ENCODE measurements at places on chromosomes 7 and 10.

- DNase-seq, result no peak
These were observed 188.3 kb downstream of the DGKB start for GRCh38 chr7:14714161-14714728.

GRCh38 chr10:80185578-80186299, 19.6 kb downstream of the ANXA11 start:
- DNase-seq, result no peak

DNA sequence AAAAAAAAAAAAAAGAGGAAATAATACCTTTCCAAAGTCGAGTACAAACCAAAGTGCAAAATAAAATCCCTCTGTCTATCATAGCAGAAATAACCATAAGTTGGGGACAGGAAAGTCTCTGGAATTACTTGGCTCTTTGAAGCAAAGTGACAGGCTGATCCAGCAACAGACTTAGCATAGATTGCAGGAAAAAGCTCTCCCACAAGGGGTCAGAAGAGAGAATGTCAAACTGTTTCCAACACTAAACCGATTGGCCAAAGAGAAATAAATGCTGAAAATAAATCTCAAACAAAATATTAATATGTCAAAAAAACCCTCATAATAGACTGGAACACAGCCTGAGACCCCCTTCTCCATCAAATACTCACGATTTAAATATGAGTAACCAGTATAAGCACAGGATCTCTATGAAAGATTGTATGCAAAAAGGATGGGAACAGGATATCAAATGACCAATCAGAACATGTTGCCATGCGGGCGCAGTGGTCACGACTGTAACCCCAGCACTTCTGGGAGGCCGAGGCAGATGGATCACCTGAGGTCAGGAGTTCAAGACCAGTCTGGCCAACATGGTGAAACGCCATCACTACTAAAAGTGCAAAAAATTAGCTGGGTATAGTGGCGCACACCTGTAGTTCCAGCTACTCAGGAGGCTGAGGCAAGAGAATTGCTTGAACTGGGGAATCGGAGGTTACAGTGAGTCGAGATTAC, 1000.7 kb upstream of the LRRN3 start:
- peak; percentile 1 for DNase-seq

DNA sequence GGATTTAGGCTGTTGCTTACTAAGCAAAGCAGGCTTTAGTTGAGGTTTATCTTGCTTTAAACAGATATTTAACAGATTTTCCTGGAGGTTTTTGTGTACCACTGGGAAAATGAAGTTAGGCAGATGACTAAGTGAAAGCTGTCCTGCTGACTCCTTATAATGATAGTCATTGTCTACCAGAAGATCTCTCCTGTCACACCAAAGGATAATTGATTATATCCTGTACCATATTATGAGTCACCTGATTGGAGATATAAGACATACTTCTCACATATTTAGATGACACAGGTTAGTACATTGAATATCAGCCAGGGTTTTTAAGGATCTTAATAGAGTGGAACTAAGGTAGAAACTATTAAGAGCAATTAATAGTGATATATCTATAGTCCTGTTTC, 68.4 kb downstream of the PTEN start:
- DNase-seq, result no peak

- DNase-seq, result no peak
These were observed 6.7 kb downstream of the TLL2 start for GRCh38 chr10:96507044-96507443.

- no peak for DNase-seq
These were observed 559.5 kb upstream of the C7orf33 start for GRCh38 chr7:148031019-148031418.

DNA sequence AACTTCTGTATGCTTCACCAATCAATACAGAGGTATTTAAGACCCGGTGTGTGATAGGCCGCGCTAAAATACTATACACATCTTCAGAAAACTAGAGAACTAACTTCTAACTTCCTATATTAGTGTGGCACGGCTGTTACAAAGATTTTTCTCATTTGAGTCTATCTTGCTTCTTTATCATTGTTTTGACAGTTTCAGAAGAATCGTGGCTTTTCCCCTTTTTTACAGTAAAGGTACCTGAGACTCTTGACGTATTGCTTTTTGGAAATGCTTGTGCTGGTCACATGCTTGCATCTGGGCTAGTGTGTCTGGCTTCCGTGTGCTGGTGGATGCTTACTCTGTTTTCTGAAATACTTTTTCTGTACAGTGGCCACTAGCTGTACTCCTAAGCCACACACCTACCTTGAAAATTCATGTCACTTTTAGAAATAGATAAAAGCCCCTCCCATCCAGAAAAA, 12.7 kb downstream of the IKZF1 start:
- no peak for DNase-seq

DNA sequence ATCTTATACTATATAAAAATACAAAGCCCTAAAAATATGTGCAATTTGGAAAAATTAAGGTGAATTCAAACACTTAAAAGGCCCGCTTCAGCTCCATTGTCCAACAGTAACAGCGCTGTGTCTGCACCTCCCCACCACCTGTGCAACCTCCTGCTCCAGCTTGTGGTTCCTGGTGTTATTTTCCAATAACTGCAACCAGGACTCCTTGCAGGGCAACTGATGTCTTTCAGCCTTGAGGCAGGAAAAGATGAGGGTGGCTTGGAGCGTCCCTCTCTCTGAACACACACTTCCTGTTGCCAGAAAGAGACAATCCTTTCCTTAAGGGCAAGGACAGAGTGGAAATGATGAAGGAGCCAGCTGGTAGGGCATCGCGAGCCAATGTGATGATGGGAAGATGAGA, 336.0 kb downstream of the GLRX3 start:
- DNase-seq, result no peak

- no peak for DNase-seq
These were observed 11.8 kb downstream of the FOXP2 start for GRCh38 chr7:114426382-114426781.

DNA sequence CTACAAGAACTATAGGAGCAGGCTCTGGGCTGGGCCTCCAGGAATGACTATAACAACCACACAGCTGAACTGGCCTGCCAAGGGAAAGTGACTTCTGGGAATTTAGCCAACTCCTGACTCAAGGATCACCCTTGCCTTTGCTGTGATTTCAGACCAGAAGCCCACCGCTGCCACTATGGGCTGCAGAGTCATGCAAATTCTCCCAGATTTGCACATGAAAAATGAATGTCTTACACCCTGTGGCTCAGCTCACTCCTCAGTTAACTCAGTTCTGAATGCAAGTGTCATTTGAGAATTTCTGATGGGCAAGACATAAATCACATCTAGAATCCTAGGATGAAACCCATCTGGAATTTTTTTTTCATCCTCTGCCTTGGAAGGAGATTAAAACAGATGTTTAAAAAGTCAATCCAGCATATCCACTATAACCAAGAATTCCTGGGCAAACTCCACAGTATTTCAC, 186.5 kb upstream of the BET1 start:
- DNase-seq, result peak; percentile 96

GRCh38 chr10:101781655-101781983, 1.6 kb downstream of the NPM3 start:
- DNase-seq, result no peak

DNA sequence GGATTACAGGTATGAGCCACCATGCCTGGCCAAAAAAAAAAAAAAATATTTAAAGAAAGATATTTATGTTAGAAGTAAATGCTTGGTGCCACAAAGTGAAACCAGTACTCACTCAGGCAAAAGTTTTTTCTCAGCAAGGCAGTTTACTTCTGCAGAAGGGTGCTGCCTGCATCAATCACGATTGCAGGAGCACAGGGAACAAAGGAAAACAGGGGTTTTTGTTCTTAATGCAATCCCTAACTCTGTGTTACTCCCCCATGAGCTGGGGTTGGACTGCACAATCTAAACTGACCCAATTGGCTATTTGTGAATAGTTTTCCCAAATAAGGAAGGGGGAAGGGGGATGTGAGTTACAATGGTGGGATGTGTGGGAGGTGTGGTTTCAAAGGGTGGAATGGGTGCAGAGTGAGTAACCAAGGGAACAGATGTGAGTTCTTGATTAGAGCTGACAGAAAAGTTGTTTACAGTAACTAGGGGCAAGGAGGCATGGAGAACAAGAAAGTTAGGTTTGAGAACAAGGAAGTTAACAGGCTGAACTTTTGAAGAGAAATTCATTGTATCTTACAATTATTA, 255.4 kb downstream of the TYW1 start:
- no peak for DNase-seq

DNA sequence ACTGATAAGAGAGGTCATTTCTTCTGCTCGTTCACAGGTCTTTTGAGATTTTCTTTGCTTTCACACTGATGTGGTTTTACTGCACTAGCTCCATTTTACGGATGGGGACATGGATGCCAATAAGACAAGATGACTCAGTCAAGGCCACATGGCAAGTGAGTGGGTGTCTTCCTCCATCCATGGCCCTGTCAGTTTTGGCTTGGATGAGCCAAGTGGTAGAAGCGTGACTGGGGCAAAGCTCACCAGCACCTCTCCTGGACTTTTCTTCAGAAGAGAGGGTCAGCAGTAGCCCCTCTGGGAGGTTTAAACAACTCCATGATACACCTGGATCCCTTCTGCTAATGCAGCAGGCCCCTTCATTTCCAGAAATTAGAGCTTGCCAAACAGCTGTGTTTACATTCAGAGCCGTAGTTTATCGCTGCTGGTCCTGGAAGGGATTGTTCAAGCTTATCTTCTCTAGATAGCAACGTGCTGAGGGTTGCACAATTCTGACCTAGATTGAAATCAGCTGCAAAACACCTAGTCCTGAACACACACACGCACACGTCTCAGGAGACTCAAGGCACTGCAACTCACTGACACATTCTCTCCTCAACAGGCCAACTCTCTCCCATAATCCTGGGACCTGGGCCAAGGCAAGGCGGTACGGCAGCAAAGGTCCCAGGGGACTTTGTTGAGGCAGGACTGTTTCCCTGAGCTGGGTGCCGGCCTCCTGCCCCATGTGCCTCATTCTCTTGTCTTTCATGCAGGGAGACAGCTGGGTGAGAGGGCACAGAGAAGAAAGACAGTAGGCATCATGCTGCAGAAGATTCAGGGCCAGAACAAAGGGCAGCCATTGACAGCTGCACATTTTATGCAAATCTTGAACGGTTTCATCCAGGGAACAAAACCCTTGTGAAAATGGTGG, 14.2 kb upstream of the PDCD4 start:
- no peak for DNase-seq

DNA sequence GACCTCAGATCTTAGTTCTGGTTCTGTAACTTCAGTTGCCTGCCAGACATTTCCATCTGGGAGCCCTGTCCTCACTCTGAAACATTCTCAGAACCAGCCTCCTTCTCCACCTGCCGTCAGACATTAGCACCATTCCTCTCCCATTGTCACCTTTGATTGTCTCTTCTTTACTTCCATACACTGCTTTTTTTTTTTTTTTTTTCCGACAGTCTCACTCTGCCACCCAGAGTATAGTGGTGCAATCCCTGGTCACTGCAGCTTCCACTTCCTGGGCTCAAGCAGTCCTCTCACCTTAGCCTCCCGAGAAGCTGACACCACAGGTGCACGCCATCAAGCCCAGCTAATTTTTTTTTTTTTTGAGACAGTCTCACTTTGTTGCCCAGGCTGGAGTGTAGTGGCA, 21.1 kb upstream of the HIPK2 start:
- DNase-seq, result no peak

DNA sequence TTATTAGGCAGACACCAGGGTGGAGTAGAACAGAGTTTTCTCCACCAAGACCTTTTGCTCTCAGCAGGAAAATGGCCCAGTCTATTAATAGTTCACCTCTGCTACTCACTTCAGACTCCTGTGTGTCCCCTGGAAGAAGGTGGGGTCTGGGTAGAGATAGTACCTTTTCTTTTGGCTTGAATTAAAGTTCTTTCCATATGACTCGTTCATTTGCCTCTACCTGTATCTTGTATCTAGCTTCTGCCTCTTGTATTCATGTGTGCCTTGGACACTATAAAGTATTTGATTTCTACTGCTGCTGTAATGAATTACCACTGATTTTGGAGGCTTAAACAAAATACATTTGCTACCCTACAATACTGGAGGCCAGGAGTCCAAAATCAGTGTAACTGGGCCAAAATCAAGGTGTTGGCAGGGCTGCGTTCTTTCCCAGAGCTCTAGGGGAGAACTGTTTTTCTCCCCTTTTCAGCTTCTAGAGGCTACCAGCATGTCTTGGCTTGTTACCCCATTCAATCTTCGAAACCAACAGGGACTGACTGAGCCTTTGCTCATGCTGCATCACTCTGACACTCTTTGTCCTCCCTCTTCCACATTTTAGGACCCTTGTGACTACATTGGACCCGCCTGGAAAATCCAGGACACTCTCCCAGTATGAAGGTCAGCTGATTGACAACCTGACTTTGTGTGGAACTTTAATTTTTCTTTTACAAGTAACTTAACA, 155.6 kb upstream of the PRSS58 start:
- no peak for DNase-seq

DNA sequence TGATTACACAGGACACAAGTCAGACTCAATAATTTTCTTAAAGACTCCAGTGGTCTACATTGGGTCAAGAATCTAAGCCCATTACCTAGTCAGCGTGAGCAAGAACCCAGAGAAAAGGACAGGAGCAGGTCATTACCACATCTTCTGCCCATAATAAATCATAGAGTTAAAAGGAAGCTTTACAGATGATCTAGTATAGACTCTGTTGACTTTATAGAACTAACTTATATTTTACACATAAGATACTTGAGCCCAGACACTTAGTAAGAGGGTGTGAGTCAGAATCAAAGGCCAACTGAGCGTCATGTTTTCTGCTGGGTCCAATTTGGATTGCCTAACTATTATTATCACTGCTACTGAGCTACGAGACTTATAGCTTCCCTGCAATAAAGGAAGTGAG, 206.1 kb upstream of the NPSR1 start:
- peak; percentile 11 for DNase-seq

DNA sequence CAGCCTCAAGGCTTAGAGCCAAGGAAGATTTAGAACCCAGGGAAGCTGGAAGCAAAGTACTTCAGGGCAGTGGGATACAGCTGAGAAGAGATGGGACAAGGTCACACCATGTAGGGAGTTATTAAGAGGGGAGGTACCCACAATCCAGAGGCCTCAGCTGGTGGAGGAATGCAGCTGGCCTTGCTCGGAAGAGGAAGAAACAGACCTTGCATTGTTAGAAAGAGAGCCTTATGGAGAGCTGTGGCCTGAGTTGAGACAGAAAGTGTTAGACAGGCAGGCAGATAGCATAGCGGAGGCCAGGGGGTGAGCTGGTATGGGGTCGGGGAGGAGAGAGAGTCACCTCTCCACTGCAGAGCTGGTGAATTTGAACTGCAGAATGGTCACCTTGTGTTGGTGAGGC, 173.1 kb downstream of the JCAD start:
- no peak for DNase-seq

DNA sequence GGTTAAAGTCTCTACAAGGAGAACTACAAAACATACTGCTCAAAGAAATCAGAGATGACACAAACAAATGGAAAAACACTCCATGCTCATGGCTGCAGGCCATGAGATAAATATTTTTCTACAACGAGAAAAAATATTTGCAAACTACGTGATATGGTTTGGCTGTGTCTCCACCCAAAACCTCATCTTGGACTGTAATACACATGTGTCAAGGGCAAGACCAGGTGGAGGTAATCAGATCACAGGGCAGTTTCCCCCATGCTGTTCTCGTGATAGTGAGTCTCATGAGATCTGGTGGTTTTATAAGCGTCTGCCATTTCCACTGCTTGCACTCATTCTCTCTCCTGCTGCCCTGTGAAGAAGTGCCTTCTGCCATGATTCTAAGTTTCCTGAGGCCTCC, 57.8 kb downstream of the COA1 start:
- DNase-seq, result no peak
